ENCODE measurements at places on chromosomes 1 and 21.
A peak's percentile ranks its signal among the peaks of the same experiment; 100 is the strongest.

GRCh38 chr1:66445492-66446181, 88.3 kb upstream of the SGIP1 start:
- peak; percentile 62 for DNase-seq

- DNase-seq = peak; percentile 25
Measured at GRCh38 chr1:225848030-225848955, 33.9 kb downstream of the TMEM63A start.

DNA sequence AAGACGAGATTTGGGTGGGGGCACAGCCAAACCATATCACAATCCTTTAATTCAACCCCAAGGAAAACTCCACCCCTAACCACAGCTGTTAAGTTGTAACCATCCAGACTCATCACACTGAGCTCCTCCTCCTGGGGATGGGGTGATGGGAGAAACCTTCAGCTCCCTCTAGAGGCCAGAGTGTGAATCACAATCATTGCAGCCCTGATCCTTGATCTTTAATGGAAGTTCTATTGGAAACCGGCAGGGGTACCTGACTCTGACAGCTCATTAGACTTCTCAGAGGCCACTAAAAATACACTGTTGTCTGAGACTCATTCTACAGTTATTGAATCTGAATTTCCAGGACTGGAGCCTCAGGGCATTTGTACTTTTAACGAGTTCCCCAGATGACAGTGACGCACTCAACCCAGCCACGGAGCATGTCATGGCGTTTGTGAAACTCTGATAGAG, 127.2 kb downstream of the IGSF21 start:
- DNase-seq = no peak

DNA sequence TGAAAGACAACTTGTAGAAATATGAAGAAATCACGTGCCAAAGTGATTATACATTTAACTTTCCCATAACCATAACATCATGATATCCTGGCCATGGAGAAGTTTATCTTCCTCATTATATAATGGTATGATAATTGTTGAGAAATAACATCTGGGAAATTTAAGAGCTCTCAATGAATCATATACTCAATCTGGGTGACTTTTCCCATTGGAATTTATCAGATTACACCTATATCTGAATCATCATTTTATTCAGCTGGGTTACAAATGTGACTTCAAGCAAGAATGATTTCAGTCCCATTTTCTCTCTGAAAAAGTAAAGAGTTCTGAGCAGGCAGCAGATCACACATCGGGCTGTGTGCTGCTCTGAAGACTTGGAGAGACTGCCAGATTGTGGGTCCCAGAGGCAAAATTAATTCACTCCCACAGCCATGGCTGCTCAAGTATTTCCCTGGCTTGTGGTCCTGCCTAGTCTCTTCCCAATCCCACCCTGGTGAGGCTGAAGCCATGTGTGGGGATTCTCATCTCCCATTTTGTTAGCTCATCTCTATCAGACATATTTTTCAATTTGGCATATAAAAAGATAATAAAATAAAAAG, 278.0 kb downstream of the MRPL39 start:
- DNase-seq = no peak

- DNase-seq = no peak
Measured at GRCh38 chr1:224782281-224783000, 147.0 kb upstream of the DNAH14 start.
